Effector memory CD4-positive, alpha-beta T cell (primary cell): ENCODE measurements at places on chromosomes 12 and 14.
A peak's percentile ranks its signal among the peaks of the same experiment; 100 is the strongest.

GRCh38 chr12:1481326-1481725 is 113.1 kb downstream of the FBXL14 start:
- DNase-seq: no peak

DNA sequence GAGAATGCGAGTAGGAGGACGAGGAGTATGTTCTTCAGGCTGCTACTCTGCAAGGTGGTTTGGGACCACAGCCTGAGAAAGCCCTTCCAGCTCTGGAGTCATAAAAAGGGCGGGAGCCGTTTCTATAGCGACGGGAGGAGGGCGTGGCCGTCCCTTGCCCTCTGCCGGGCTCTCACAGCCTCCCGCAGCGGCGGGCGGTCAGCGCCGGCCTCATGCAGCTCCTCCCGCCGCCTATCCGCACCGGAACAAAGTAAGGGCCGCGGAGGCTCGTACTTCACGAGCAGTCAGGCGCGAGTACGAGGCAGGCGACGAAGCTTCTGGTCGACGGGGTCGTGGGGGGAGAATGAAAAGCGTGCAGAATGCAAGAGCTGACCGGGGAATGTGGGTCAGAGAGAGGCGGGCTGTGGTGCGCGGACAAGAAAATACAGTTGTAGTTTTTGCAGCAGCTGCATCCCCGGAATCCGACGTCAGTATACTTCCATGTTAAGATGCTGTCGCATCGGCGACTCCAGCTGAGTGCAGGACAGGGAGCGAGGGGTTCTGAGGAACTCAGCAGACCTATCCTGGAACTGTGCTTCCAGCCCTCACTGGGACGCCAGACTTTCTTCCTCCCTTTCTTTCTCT is at the start of gene DYRK4:
TSS of gene DYRK4 (plus strand) at position 175 of the 624 bp plus-strand sequence. CDS start at position 213, 38 bp downstream.
- no peak for DNase-seq

DNA sequence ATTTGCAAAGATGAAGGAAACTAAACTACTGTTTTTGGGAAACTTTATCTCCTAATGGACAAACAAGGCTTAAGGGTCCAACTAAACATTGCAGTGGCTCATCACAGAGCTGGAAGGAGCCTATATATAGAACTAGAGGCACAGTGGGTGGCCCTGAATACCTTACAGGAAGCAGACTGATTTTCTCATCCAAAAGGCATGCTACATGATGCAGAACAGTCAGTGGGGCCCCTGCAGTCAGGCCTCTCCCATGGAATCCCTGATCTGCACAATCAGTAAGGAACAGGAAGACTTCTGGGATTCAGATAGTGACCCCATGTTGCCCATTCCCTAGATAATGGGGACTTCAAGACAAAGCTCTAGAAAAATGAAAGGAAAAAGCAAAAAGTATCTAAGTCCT is 1.9 kb upstream of the LLPH start:
- DNase-seq: no peak

GRCh38 chr12:26431211-26431610 is 235.8 kb downstream of the SSPN start:
- no peak for DNase-seq

DNA sequence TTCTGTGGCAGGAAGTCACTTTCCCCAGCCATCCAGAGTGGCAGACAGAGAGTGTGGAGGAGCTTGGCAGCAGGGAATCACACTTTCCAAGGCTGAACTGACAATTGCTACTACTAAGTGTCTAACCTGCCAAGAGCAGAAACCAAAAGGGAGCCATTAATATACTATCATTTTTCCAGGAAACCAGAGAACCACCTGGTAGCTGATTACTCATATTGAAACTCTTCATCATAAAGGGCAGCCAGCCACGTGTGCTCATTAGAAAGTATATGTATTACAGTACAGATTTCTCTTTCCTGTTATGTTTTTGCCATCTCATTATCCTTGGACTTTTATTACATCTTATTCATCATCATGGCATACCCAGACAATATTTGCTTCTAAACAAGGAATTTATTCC is 374.9 kb downstream of the GXYLT1 start:
- DNase-seq: no peak

DNA sequence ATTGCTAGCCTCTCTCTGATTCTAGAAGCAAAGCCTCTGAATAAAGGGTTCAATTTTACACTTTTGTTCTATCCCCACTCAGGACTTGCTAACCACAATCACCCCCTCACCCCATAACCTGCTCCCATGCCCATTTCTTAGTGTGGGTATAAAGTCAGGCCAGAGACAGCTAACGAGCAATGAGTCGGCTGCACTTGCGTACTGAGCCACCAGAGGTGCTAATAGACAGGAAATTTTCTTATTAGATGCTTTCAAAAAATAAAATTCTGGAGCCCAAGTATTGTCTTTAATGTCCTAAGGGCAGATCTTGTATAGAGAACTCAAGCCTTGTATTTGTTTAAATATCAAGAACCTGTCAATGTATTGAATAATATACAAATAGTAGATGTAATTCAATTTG is 256.9 kb downstream of the SYT1 start:
- no peak for DNase-seq

DNA sequence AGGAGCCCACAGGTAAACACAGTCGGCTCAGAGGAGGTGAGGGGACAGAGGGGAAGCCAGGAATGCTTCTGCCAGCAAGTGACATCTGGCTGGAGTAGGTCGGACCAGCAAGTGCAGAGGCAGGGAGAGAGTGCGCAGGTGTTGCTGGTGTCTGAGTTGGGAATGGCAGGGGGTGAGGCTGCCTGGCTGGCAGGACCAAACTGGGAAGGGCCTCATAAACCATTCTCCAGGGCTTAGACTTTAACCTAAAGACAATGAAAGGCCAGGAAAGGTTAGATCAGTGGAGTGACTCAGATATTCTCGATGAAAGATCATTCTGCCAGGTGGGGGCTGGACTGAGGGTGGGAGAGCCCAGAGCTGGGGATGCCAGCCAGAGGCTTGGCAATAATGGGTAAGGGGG is 66.4 kb downstream of the ITPK1 start:
- no peak for DNase-seq

DNA sequence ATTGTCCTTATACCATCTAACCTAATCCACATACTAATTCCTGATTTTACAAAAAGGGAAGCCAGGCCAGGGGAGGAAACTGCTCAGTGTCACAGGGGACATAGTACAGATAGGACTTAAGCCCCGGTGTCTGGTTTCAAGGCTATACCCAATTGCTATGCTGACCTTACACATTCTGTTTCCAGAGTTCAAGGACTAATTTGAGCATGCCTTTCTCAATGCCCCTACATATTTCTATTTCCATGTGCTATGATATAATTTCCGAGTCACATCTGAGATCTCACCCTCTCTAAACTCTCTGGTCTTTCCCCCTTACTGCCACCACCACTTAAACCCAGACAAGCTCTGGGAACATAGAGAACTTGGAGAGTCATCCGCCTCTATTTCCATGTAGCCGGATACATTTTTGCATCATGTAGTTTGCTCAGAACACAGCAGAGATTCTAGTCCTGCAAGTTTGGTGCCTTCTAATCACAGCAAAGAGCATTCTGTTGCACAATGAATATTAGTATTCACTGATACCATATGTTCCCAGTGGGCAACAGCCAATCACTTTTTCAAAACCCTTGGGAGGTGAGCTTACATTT is 34.2 kb downstream of the PPM1H start:
- DNase-seq: no peak

- no peak for DNase-seq
Observed at GRCh38 chr14:95835121-95835730, 41.4 kb upstream of the TUNAR start.

- DNase-seq: no peak
Observed at GRCh38 chr14:46322730-46323403, 328.7 kb downstream of the RPL10L start.

GRCh38 chr14:67240978-67241410 is 241 bp upstream of the PALS1 start:
- DNase-seq: peak; percentile 83

DNA sequence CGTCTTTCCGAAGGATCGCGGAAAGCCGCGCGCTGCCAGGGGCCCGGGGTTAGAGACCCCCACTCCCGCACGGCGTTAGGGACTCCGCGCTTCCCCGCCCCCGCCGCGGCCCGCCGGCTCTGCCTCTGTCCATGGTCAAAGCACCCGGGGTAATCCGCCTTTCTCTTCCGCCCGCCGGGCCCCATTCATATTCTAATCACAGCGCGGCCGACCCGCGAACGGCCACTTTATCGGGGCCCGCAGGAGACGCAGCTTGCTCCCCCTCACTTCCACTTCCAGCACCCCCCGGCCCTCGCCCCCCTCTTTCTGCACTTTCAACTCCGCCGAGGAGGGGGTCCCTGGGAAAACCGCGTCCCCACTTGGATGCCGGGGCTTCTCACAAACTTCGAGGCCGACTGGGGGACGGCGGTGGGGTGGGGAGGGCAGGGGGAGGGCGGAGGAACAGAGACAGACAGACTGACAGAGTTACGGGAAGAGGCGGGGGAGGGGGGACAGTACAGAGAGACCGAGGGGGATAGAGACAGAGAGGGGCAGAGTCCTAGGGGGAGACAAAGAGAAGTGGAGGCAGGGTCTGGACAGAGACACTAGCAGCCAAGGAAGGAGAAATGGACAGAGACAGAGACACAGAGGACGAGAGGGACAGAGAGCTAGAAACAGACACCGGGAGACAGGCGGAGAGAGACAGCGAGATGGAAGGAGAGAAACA is 1.1 kb upstream of the RFX4 start:
- no peak for DNase-seq

DNA sequence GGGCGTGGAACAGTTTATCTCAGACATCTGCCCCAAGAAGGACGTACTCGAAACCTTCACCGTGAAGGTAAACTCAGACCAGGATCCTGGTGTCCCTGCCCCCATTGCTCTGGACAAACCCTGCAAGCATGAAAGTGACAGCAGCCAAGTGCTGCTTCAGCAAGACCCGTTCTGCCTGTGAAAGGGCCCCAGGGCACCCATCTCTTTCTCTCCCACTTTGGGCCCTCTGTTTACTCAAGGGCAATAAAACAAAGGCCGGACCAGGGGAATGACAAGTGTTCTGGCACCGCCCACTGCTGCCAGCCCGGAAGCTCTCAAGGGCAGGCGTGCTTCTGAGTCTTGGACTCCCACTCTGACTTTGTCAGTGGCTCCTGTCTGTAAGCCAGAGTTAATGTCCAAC is 35.3 kb downstream of the CD9 start:
- no peak for DNase-seq

- no peak for DNase-seq
Observed at GRCh38 chr14:58690801-58691516, 53.2 kb downstream of the DACT1 start.

DNA sequence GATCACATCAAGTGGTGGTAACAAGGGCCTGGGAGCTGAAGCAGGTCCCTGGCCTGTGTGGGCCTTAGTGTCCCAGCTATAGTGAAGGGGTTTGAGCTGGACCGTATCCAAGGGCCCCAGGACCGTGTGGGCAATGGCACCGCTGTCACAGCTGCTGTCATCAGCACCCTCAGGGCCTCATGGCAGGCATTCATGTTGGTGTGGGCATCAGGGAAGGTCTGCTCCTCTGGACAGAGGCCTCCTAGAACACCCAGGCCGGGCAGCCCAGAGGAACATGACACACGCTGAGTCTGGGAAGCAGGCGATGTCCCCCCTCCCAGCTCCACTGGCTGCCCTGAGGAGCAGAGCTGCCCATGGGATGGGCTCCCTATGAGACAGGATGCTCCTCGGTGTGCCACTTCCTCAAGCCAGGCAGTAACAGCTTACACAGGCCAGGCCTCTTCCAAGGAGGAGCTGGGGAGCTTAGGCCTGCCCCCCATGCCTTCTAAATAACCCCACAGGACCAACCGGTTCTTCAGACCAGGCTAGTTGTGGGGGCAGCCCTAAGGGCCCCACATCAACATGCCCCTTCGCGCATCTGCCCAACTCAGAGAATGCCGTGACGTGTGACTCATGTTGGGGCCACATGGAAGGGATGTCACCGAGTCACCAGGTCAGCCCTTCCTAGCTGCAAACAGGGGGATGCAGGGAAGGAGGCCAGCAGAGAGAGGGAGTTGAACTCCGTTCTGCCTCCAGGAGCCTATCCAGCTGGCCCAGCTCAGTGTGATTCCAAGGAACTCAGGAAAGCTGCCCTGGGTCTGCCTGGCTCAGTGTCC is 80.4 kb downstream of the PITPNM2 start:
- no peak for DNase-seq

DNA sequence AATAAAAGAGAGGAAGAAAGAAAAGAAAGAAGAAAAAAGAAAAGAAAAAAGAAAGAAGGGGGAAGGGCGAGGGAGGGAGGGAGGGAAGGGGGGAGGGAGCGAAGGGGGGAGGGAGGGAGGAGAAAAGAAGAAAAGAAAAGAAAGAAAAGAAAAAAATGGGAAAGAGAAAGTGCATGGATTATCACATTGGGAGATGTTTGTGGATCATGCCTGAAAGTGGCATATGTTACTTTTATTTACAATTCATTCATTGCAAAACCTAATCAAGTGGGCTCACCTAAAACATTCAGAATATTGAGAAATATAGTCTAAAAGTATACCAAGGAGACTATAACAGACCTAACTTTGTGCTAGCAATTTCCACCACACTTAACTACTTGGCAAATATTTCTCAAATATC is 246.9 kb upstream of the SYT1 start:
- DNase-seq: no peak

DNA sequence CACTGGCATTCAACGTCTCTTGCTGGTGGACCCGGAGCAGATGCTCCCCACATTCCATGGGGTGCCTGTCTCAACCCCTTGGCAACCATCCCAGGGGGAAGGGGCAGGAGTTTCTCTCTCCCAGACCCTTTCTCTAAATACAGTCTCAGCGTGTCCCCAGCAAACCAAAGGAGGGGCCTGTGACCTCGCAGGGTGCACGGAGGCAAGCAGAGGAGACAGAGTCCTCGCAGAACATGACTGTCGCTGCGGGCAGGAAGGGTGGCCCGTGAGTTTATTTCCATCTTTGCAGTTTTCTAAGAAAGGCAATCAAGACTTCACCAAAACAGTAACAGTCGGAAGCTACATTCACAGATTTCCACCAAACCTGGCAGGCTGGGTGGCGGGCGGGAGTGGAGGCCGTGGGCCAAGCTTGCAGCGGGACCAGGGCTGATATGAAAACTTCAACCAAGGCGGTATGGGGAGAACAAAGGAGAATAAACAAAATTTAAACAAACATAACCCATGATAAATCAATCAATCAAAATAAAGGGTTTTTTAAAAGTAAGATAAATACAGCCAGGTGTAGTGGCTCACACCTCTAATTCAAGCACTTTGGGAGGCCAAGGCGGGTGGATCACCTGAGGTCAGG is 18.6 kb downstream of the BRF1 start:
- no peak for DNase-seq

- no peak for DNase-seq
Observed at GRCh38 chr12:132085291-132085635, 58.9 kb downstream of the DDX51 start.

GRCh38 chr14:23202001-23202400 is 18.5 kb upstream of the SLC7A8 start:
- no peak for DNase-seq

GRCh38 chr14:52267501-52268278 is at the start of gene PTGDR:
TSS of gene PTGDR (plus strand) at chr14:52267698. CDS start at chr14:52267815, 117 bp downstream.
- DNase-seq: peak; percentile 17
